Vagina (tissue), 2 donors: ENCODE measurements at places on chromosomes 11 and 22.

GRCh38 chr11:103907548-103908455 is 128.6 kb upstream of the DDI1 start:
- H3K27ac ChIP-seq, result no peak overlapping the region
- H3K36me3 ChIP-seq, result no peaks in the 10 kb centered on the region
- no peak for DNase-seq
- H3K4me3 ChIP-seq, result no peak overlapping the region
- peaks cover 13% of the 10 kb centered on the region for H3K4me1 ChIP-seq

DNA sequence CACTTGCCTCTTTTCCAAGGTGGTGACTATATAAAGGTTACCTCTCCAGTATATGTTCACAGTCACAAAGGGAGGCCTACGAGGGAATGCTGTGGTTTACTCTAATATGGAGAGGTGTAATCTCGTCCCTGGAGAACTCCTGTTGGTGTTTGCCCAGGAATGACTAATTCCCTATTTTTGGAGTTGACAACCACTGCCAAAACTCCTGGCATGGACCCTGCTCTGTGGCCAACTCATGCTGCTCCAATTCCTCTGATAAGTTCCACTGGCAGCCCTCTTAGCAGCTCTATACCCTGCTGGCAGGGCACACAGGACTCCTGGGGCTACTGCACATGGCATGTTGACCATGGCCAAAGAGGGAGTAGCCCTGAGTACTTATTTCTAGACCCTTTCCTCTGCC is 418.7 kb upstream of the ANO5 start:
- no peak overlapping the region for H3K27ac ChIP-seq
- H3K27me3 ChIP-seq, result no peaks in the 10 kb centered on the region
- no peak for DNase-seq
- H3K36me3 ChIP-seq, result no peaks in the 10 kb centered on the region
- no peaks in the 10 kb centered on the region for H3K4me1 ChIP-seq
- no peak overlapping the region for H3K4me3 ChIP-seq

DNA sequence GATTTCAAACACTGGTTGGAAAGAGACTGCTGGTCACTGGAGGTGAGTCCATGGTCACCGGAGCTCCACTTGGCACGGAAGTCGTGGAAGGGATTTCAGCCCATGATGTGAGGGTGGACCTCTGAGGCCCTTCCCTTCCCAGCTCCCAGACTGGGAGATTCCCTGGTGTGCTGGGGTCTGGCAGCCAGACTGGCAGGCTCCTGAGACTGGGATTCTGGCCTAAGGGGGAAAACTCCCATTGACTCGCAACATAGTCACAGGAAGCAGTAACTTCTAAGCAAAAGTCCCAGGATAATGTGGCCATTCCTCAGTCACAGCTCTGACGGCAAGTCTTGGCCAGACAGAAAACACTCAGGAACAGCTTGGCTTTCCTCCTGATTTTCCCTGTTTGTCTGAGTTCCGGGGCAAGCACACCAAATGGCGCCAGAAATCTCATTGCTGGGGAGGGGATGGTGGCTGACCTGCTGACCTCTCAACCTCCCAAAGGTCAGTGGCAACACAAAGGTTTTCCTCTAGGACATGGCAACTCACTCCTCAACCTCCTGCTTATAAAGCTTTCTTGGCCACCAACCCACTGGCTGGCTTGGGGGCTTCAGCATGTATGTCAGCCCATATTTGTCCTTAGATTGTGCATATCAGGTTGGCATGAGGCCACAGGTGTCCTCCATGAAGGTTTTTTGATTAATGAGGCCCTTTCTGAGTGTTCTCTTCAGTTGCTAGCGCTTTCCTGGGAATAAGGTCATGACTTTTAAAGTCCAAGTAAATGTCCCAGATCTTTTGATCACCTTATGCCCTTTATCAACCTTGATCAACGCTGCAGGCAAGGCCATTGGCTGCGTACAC is 99.5 kb downstream of the CCDC81 start:
- peaks cover 20% of the 10 kb centered on the region for H3K4me1 ChIP-seq
- H3K27ac ChIP-seq, result no peak overlapping the region
- no peak for DNase-seq
- H3K36me3 ChIP-seq, result no peaks in the 10 kb centered on the region
- H3K4me3 ChIP-seq, result no peak overlapping the region

GRCh38 chr11:129374993-129375750 is 476 bp upstream of the BARX2 start:
- no peaks in the 10 kb centered on the region for H3K27me3 ChIP-seq
- H3K4me1 ChIP-seq, result peaks cover 29% of the 10 kb centered on the region

GRCh38 chr22:47372596-47373385 is 610.3 kb downstream of the TBC1D22A start:
- no peak overlapping the region for H3K27ac ChIP-seq
- H3K4me3 ChIP-seq, result no peak overlapping the region
- H3K36me3 ChIP-seq, result no peaks in the 10 kb centered on the region
- H3K27me3 ChIP-seq, result no peaks in the 10 kb centered on the region

- no peaks in the 10 kb centered on the region for H3K36me3 ChIP-seq
- no peak overlapping the region for H3K4me3 ChIP-seq
- no peaks in the 10 kb centered on the region for H3K4me1 ChIP-seq
- no peak overlapping the region for H3K27ac ChIP-seq
- no peaks in the 10 kb centered on the region for H3K27me3 ChIP-seq
- no peak for DNase-seq
Measured at GRCh38 chr22:20094197-20094807, 14.3 kb downstream of the DGCR8 start.

DNA sequence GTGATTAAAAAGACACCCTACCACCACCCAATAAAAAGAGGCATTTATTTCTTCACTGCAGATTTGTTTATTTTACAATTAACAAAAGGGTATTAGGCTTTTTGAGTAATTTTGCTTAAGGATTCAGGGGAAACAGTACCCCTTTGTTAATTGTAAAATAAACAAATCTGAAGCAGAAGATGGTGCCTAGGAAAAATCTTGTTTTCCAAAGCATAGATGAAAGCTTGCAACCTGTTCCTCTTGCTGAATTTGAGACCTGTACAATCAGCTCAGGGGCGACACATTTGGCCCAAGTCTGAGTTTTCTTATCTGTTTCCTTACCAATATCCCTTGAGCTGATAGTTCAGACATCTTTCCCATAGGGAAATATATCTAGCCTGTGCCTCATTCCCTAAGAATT is 171.9 kb downstream of the GRIA4 start:
- H3K36me3 ChIP-seq, result no peaks in the 10 kb centered on the region
- H3K27ac ChIP-seq, result no peak overlapping the region
- DNase-seq, result no peak
- no peak overlapping the region for H3K4me3 ChIP-seq

DNA sequence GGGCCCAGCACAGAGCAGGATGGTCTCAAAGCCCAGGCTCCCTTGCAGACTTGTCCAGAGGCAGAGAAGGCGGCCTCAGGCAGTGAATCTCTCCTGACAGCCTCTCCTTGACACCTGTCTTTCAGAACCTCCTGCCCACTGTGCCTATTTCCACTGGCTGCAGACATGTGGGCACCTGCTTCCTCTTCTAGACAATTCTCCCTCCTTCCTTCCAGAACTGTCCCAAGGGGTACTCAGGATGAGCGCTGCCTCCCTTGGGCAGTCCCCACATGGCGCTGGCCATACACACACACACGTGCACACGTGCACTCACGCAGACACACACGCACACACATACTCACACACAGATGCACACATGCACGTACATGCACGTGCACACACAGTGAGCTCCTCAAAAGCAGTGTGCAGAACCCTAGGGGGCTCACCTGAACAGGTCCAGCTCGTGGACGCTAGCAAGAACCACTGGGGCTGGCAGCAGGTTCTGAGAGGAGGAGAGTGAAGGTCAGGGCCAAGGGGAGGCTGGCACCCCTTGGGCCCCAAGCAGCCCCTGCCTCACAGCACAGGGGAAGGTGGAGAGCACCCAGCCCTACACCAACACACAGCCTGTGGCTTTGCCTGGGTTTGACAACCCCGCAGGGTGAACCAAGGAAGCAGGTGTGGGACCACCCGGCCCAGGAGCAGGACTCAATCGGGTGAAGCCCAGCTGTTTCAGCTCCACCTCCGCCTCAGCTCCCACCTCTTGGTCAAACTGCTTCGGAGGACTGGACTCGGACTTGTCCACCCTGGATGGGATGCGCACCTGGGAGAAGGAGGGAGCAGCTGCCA is 8.1 kb upstream of the PLXNB2 start:
- H3K4me3 ChIP-seq, result no peak overlapping the region
- no peak for DNase-seq
- no peaks in the 10 kb centered on the region for H3K4me1 ChIP-seq
- H3K27ac ChIP-seq, result no peak overlapping the region
- no peaks in the 10 kb centered on the region for H3K36me3 ChIP-seq

DNA sequence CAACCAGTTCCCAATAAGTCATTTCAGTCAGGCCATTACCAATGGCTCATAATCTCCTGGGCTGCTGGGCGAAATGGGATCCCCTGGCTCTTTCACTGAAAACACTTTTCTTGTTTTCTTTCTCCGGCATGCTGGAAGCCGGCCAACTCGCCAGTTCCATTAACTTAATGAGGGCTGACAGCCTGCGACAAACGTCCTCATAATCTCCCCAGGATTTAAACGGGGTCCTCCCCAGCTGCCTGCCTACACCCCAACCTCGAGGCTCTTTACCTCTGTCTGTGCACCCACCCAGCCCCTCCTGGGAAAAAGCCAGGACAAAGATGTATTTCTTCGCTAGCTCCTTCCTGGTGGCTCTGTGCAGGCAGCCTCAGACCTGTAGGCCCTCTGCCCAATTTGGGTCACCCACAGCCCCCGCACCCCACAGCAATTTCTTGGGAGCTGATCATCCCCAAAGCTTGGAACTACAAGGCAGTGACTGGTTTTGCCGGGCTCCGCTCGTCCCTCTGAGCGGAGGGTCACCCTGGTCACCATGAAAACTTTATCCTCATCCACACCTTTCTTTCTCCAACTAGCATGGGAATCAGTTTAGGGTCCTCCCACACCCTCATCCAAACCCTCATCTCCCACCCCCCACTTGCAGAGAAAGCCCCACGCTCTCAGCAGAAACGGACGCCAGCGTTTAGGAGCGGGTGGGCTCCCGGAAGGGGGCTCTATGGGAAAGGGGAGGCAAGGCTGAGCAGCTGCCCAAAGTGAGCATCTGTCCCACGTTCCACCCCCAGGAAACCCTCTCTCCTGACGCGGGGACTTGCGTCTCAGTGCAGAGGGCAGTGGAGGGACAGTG is 51.1 kb upstream of the KCNQ1OT1 start:
- no peak overlapping the region for H3K4me3 ChIP-seq
- no peak for DNase-seq
- H3K27ac ChIP-seq, result no peak overlapping the region
- H3K36me3 ChIP-seq, result no peaks in the 10 kb centered on the region
- H3K4me1 ChIP-seq, result no peaks in the 10 kb centered on the region

GRCh38 chr22:17243524-17243923 is 24.3 kb upstream of the ADA2 start:
- no peak overlapping the region for H3K27ac ChIP-seq
- no peaks in the 10 kb centered on the region for H3K4me1 ChIP-seq
- no peaks in the 10 kb centered on the region for H3K36me3 ChIP-seq
- H3K4me3 ChIP-seq, result no peak overlapping the region

DNA sequence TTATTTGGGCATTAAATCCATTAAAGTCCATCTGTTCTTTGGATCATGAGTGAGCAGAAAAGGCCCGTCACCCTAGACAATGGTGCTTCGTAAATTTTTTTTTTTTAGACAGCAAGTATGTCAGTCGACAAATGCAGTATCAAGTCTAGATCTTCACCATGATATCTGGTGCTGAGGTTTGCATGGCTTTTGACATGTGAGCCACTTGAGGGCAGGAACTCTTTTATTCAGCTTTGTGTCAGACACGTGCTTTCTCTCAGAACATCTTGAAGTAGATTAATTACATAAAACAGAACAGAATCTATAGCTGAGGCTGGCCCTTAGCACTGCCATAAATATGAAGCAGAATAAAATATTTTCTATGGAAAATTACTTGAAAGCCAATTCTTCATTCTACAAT is 62.9 kb upstream of the CARD18 start:
- DNase-seq, result no peak
- no peaks in the 10 kb centered on the region for H3K27me3 ChIP-seq
- H3K4me3 ChIP-seq, result no peak overlapping the region
- no peaks in the 10 kb centered on the region for H3K36me3 ChIP-seq
- no peaks in the 10 kb centered on the region for H3K4me1 ChIP-seq
- no peak overlapping the region for H3K27ac ChIP-seq

DNA sequence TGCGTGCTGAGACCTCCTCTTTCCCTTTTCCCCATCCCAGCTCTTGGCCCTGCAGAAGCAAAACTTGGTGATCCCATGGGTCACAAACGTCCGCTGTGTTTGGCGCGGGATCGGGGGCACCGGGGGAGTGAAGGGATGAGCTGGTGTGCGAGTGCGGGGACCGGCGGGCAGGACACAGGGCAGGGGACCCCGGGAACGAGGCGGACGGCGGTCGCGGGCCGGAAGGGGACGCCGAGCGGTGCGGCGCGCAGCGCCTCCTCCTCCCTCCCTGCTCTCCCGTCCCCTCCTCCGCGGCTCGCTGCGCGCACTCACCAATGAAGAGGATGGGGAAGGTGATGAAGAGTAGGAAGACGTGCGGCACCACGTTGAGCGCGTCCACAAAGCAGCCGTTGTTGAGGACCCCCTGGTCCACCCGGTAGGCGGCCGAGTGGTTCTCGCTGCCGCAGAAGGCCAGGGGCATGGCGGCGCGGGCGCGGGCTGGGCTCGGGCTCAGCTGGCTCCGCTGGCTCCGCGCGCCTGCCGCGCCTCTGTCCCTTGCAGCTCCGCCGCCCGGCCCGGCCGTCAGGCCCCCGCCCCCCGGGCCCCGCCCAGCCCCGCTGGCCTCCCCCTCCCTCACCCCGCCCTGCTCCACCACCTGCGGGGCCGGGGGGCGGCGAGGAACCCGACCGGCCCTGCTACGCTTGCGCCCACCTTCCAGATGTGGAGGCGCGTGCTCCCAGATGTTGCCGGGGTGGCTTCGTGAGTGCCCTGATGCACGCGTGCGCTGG is at the start of gene ABCC8:
Gene ABCC8 (minus strand): TSS at position 529 of the 767 bp plus-strand sequence. CDS start 69 bp downstream, at position 460.
- no peaks in the 10 kb centered on the region for H3K27me3 ChIP-seq
- no peaks in the 10 kb centered on the region for H3K4me1 ChIP-seq
- peak within 1 kb of the TSS; percentile 44 for H3K4me3 ChIP-seq
- no peak for DNase-seq

- H3K4me3 ChIP-seq, result no peak overlapping the region
- no peaks in the 10 kb centered on the region for H3K36me3 ChIP-seq
- no peaks in the 10 kb centered on the region for H3K4me1 ChIP-seq
- H3K27me3 ChIP-seq, result no peaks in the 10 kb centered on the region
Measured at GRCh38 chr11:36976741-36977140, 378.7 kb upstream of the RAG2 start.

GRCh38 chr22:45731041-45731797 is 59.6 kb downstream of the ATXN10 start:
- H3K27ac ChIP-seq, result no peak overlapping the region
- no peak for DNase-seq
- H3K27me3 ChIP-seq, result no peaks in the 10 kb centered on the region
- no peaks in the 10 kb centered on the region for H3K4me1 ChIP-seq
- H3K4me3 ChIP-seq, result no peak overlapping the region

DNA sequence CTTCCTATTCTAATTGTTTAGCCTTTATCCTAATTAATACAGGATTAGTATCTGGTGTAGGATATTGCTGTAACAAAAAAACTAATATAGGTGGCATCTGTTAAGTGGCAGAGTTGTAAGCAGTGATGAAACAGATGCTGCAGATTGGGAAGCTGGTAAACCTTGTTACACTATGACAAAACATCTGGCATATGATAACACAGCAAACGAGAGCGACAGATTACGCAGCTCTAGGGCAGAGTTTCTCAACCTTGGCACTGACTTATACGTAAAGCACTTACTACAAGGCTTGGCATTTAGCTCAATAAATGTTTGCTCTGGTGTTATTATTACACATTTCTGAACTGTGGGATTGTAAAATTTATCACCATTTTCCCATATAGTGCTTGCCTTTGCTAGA is 137.0 kb downstream of the ATG16L2 start:
- no peaks in the 10 kb centered on the region for H3K36me3 ChIP-seq
- no peak for DNase-seq
- H3K4me1 ChIP-seq, result no peaks in the 10 kb centered on the region
